ENCODE measurements at places on chromosomes 4 and X. TPM values are rescaled to one million over a fixed set of nuclear protein-coding genes. Genes with fewer than 3 reads are reported as not detected.

GRCh38 chr4:181293541-181293940 is 949.7 kb upstream of the TENM3 start:
- no peak for DNase-seq
- H3K4me3 ChIP-seq = no peak overlapping the region
- H3K36me3 ChIP-seq = no peaks in the 10 kb centered on the region
- H3K27me3 ChIP-seq = no peaks in the 10 kb centered on the region

- H3K36me3 ChIP-seq = no peaks in the 10 kb centered on the region
- peaks cover 15% of the 10 kb centered on the region for H3K27me3 ChIP-seq
- H3K4me3 ChIP-seq = peak overlapping the region; percentile 78
- peak overlapping the region; percentile 94 for H3K27ac ChIP-seq
Measured at GRCh38 chr4:139555705-139556070, 331 bp downstream of the SETD7 start.

DNA sequence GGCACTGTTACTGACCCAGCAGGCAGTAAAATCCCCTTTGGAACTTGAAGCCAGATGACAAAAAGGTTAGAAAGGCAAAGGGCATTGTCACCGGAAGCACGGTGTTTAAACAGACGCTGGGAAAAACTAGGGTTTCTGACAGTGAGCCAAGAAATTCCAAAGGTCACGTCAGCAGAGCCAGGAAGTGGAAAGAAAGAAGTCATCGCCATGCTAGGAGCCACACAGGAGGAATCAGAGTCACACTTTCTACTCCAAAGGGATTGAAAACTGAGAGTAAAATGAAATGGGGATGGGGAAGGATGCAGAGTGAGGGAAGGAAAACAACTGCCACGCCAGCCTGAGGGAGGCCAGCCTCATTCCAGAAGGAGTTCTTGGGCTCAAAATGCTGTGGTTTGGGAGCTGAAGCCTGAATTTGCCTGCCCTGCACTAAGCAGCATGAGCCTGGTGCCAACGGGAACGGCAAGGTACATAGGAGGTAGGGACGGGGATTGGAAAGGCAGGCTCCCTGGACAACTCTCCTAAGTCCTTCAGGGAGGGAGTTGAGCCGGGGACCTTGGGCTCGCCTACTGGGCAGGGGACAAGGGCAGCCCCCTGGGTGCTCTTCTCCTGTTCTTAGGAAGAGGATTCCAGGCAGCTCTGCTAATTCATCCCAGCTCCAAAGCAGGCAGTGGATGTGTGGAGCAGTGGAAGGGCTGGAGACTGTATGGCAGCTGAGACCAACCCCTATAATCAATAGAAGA is 66.8 kb downstream of the SOWAHB start:
- H3K4me3 ChIP-seq = no peak overlapping the region
- H3K36me3 ChIP-seq = no peaks in the 10 kb centered on the region
- H3K27ac ChIP-seq = peak overlapping the region; percentile 30

DNA sequence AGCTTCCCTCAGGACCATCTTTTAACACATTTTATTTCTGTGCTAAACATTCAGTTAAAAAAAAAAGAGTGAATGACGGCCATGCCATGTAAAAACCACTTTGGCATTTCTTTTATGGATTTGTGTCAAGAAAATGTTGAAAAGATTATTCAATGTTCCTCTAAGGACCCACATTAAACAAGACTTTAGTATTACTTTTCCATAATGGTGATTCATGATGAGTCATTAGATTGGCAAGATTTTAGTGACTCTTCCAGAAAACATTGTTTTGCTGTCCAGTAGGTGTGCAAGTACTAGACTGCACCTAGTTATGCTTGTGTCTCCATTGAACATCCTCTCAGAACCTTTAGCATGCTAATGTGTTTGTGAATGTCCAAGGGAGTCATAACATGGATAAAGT is 748.6 kb downstream of the STPG2 start:
- no peaks in the 10 kb centered on the region for H3K36me3 ChIP-seq
- no peak overlapping the region for H3K27ac ChIP-seq
- no peak overlapping the region for H3K4me3 ChIP-seq
- no peaks in the 10 kb centered on the region for H3K4me1 ChIP-seq
- no peak for DNase-seq

The CNKSR2 gene
- total RNA-seq = not detected

GRCh38 chrX:153816831-153817690 is 13.3 kb downstream of the PDZD4 start:
- no peaks in the 10 kb centered on the region for H3K4me1 ChIP-seq
- H3K4me3 ChIP-seq = no peak overlapping the region
- no peak overlapping the region for H3K27ac ChIP-seq

The IL21 gene
- total RNA-seq = not detected

DNA sequence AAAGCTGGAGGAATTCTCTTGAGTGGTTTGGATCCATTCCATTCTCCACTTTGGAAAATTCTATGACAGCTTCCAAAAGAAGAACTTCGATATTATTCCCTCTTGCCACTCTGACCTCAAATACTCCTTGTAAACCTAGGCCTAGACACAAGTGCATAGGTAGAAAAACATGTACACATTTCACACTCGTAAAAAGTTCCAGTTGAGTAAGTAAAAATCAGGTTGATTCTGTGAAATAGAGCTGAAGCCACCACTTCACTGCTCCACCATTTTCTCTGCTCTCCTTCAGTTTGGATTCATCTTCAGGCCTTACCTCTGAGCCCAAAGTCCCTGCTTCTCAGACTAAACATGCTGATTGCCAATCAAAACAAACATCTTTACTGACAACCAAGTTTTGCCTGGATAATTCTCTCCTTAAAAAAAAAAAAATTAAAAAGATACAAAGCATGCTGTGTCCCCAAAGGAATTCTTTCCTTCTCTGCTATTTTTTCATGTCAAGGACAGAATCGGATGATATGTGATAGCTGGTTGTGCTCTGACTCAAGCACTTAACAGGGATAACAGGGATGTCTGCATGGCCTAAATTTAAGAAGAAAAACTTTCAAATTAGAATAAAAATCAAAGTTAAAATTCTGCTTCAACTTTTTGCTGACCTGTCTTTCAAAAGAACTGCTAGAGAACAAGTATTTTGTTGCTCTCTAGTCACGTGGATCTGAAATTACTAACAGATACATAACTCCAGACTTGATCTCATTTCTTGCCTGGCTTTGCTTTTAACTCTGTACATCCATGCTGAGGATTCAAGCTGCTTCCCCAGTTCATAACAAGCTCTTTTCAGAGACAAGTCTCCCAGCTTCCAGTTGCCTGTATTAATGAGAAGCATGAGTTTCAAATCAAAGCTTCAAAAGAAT is 420.9 kb upstream of the INTU start:
- no peak overlapping the region for H3K4me3 ChIP-seq
- H3K27me3 ChIP-seq = no peaks in the 10 kb centered on the region
- H3K4me1 ChIP-seq = no peaks in the 10 kb centered on the region
- peak overlapping the region; percentile 49 for H3K27ac ChIP-seq
- no peaks in the 10 kb centered on the region for H3K36me3 ChIP-seq
